Activated CD8-positive, alpha-beta memory T cell treated with anti-CD3 and anti-CD28 coated beads for 24 hours (primary cell): ENCODE measurements at places on chromosomes 12 and 14.
A peak's percentile ranks its signal among the peaks of the same experiment; 100 is the strongest.

GRCh38 chr12:106248312-106248845 lies 559 bp upstream of the CKAP4 start:
- DNase-seq = peak; percentile 78

- DNase-seq = no peak
Measured at GRCh38 chr12:2895051-2895451, 4.4 kb downstream of the TULP3 start.

GRCh38 chr14:93909429-93910128 lies 17.6 kb upstream of the FAM181A start:
- DNase-seq = no peak

DNA sequence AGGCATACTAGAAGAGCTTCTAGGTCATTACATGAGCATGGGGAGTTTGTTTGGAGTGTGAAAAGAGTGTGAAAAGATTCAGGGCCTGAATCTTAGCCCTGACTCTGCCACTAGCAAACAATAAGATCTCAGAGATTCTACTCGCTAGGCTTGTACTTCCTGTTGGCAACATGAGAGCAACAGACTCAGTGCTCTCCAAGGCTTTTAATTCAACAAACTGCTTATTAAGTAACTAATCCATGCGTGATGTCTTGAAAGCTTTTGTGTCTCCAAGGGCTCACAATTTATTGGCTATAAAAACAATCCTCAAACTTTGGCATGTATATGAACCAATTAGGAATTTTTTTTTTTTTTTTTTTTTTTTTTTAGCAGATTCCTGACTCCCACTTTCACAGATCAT lies 105.1 kb downstream of the STXBP6 start:
- no peak for DNase-seq

GRCh38 chr12:58087423-58088127 lies 146.2 kb downstream of the ATP23 start:
- DNase-seq = no peak

GRCh38 chr14:89060191-89060590 lies 235.7 kb downstream of the TTC8 start:
- DNase-seq = no peak

GRCh38 chr14:97900196-97900854 lies 1103.1 kb downstream of the VRK1 start:
- no peak for DNase-seq
